H4 (cell line): ENCODE measurements at places on chromosomes 5 and 9. TPM values are rescaled to one million over a fixed set of nuclear protein-coding genes. Genes with fewer than 3 reads are reported as not detected.

LCN10 gene
- not detected in 2 replicates for total RNA-seq

FOXD4 gene
- total RNA-seq: 1.2 TPM in 1 of 2 replicates, not detected in the other

IARS1 gene
- 166 and 199 TPM in 2 replicates for total RNA-seq

LRRC14B gene
- not detected in 2 replicates for total RNA-seq

TEK gene
- total RNA-seq: 0.35 and 0.68 TPM in 2 replicates

NTMT1 gene
- total RNA-seq: 42.0 and 47.8 TPM in 2 replicates

MAMDC4 gene
- total RNA-seq: 0.12 and 0.15 TPM in 2 replicates

SLC25A2 gene
- total RNA-seq: not detected in 2 replicates

ADAMTSL2 gene
- not detected in 2 replicates for total RNA-seq

SLC6A18 gene
- not detected in 2 replicates for total RNA-seq

TRIM23 gene
- total RNA-seq: 6.7 and 10.8 TPM in 2 replicates

TNFSF8 gene
- total RNA-seq: not detected in 2 replicates

SLC35A4 gene
- 22.2 and 39.9 TPM in 2 replicates for total RNA-seq

CCL28 gene
- not detected in 2 replicates for total RNA-seq

ESM1 gene
- not detected in 2 replicates for total RNA-seq

MZB1 gene
- total RNA-seq: not detected in 2 replicates

ZNF189 gene
- total RNA-seq: 10.0 and 13.6 TPM in 2 replicates

HARS1 gene
- 52.1 and 53.6 TPM in 2 replicates for total RNA-seq

CA9 gene
- total RNA-seq: 1.3 and 2.1 TPM in 2 replicates

IQGAP2 gene
- total RNA-seq: 3.6 and 4.0 TPM in 2 replicates
